ENCODE measurements at places on chromosomes 12 and 14.

GRCh38 chr14:37610945-37611523, 15.6 kb downstream of the TTC6 start:
- DNase-seq: no peak

DNA sequence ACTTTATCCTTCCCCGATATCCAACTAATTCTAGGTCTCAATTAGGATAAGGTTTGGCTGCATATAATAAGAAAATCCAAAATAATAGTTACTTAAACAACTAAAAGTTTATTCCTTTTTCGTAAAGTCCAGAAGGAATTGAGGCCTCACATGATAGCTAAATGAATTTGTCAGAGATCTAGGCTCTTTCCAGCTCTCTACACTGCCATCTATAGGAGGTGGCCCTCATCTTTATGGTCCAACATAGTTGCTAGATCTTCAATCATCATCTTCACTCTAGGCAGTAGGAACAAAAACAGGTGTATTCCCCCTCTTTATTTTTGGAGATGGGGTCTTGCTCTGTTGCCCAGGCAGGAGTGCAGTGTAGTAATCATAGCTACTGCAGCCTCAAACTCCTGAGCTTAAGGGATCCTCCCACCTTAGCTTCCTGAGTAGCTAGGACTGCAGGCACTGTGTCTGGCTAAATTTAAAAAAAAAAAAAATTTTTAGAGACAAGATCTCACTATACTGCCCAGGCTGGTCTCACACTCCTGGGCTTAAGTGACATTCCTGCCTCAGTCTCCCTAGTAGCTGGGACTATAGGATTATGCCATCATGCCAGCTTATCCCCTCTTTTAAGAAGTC, 46.5 kb upstream of the SAV1 start:
- DNase-seq: peak; percentile 51

DNA sequence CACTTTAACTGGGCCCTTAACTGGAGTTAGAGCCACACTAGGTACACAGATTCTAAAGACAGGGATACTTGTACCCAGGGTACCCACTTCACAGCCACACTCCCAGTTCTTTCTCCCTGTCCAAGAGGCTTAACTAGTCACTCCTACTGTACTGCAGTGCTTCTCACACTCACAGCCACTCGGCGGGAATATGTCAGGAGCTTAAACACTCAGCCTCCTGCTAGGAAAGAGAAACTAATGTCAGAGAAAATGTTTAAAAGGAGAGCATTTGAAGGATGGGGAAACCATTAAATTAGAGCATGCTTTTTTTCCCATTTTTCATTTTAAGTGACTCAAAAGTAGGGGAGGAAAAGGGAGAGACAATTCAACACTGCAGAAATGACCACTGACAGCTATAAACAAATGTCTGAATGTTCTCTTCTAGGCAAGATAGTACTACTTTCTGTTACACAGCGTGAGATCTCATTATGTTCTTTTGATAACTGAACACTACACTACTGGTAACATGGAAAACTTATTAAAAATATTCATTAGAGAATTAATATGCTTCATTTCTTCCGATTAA, 22.9 kb upstream of the MDM1 start:
- DNase-seq: no peak

- DNase-seq: no peak
These were observed 45.7 kb upstream of the MDM1 start for GRCh38 chr12:68377881-68378280.

GRCh38 chr12:118637767-118638370, 261.5 kb downstream of the SUDS3 start:
- no peak for DNase-seq

DNA sequence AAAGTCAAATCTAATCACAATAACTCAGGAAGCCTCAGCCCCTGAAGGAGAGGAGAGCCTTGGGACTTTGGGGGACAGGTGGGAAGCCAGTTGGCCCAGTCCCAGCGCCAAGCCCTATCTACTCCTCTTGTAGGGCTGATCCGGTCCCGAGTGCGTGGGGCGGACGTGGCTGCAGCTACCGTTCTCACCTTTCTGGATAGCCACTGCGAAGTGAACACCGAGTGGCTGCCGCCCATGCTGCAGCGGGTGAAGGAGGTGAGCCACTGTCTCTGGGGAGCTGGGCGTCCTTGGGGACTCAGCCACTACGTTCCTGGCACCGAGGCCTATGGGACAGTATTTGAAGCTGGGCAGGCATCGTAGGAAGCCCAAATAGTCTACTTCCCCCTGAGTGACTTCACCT, 68.4 kb downstream of the GALNT16 start:
- DNase-seq: no peak

- no peak for DNase-seq
These were observed 81.3 kb downstream of the PPHLN1 start for GRCh38 chr12:42407306-42407705.

- no peak for DNase-seq
These were observed 13.8 kb upstream of the NELL2 start for GRCh38 chr12:44889926-44890325.

- DNase-seq: no peak
These were observed 116.3 kb downstream of the TMX1 start for GRCh38 chr14:51356381-51356780.

Measured in GM20000 (cell line).